ENCODE measurements at places on chromosomes 16 and 17.
A peak's percentile ranks its signal among the peaks of the same experiment; 100 is the strongest.

GRCh38 chr17:5762191-5762590, 177.9 kb upstream of the NLRP1 start:
- DNase-seq: no peak

- no peak for DNase-seq
Measured at GRCh38 chr17:43857957-43858600, 11.1 kb downstream of the CD300LG start.

DNA sequence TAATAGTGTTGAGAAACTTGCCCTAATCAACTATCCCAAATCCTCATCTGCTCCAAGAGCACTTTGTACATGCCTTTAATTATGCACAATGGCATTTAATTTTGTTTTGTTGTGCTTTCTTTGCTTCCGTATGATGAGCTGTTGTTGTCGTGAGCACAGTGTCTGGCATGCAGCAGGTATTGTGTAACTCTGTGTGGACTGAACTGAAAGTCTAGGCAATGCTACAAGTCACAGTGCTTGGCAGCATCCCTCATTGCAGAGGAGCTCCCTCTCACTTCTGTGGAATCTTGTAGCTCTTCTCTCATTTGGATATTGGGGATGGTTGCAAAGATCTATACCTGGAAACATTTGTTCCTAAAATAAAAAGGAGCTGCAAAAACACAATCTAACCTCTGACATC, 502.2 kb upstream of the CA10 start:
- DNase-seq: no peak

DNA sequence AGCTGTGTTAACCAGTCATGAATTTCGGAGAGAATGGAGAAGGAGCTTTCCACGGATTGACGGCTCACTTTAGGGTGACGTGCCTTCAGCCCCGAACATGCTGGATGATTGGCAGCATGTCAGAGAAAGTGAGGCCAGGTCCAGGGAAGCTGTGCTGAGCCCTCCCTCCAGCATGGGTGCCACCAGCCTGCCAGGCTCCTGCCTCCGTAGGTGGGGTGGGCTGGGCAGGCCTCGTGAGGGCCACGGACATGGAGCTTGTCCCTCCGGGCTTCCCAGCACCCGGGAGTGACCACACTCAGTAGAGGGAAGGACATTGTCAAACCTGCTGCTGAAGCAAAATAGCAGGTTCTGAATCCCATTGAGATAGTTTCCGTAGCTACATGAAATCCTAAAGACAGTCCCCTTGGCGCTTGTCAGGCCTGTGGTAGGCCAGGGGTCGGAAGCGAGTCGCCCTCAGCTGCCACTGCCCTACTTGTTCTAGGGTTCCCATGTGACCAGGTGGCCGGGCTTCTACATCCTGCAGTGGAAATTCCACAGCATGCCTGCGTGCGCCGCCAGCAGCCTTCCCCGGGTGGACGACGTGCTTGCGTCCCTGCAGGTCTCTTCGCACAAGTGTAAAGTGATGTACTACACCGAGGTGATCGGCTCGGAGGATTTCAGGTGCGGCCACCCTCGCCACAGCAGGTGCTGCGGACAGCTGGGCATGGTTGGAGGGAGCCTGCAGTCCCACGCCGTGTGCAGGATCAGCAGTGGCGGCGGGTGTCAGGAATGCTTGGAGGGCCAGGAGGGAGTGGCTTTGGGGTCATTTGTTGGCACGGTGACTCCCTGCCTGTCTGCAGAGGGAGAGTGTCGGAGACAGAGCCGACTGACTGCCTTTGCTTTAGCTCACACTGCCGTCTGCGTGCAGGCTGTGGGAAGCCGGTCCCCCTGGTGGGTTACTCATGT, 72.3 kb downstream of the SEC14L1 start:
- no peak for DNase-seq

DNA sequence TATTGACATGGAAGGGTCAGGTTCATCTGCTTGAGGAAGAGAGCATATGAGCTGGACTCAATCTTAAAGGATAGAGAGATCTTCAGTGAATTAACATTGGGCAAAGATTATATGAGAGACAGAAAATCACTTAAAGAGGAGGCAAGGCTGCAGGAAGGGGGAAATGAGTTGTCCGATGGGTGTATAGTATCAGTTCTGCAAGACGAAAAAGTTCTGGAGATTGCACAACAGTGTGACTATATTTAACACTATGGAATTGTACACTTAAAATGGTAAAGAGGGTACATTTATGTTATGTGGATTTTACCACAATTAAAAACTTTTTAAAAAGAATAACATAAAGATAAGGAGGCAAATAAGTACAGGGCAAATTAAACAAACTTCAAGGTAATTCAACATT, 80.7 kb downstream of the HELZ start:
- no peak for DNase-seq

GRCh38 chr16:75121949-75122568, 5.5 kb upstream of the LDHD start:
- DNase-seq: no peak

- no peak for DNase-seq
Measured at GRCh38 chr17:962670-963069, 16.9 kb downstream of the NXN start.

DNA sequence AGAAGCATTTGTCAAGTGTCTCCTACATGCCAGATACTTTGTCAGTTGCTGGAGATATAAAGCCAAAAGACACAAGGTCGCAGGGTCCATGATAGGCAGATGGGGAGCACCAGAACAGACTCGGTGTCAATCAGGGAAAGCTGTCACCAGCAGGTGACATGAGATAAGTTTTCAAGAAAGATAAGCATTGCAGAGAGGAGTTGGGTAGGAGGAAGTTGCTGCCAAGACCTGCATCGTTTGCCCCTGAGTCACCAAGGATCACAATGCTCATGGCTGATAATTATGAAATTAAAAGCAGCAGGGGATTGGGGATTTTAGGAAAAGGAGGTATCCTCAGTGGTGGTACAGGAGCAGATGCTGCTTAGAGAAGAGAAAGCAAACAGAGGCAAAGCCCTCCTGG, 551.1 kb upstream of the CDH11 start:
- no peak for DNase-seq

DNA sequence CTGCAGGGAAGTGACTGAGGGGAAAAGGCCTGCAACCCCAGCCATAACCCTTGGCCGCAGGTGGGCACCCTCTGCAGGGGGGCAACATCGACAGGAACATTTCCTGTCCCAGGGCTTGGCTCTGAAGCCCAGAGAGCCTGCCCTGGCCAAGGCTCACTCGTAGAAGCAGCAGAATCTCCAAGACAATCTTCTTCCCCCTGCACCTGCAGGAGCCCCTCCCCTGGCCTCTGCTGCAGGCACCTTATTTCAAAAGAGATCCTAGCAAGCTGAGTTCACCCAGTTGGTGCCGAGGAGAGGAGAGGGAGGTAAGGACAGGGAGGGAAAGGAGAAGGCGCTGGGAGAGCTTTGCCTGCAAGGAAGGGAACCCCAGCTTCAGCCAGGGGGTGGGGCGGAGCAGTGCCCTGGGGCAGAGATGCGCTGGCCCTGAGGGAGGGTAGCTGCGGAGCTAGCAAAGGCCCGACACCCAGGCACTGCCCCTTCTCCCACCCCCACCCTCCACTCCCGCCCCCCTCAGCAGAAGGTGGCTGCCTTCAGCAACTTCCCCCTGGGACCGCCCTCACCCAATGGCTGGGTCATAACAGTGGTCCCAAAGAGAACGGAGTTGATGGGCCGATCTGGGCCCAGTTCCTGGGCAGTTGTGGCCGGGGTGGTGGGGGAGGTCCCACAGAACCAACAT, 104.3 kb upstream of the TNRC6C start:
- no peak for DNase-seq

- peak; percentile 44 for DNase-seq
Measured at GRCh38 chr16:54928411-54929089, 2.1 kb upstream of the IRX5 start.

DNA sequence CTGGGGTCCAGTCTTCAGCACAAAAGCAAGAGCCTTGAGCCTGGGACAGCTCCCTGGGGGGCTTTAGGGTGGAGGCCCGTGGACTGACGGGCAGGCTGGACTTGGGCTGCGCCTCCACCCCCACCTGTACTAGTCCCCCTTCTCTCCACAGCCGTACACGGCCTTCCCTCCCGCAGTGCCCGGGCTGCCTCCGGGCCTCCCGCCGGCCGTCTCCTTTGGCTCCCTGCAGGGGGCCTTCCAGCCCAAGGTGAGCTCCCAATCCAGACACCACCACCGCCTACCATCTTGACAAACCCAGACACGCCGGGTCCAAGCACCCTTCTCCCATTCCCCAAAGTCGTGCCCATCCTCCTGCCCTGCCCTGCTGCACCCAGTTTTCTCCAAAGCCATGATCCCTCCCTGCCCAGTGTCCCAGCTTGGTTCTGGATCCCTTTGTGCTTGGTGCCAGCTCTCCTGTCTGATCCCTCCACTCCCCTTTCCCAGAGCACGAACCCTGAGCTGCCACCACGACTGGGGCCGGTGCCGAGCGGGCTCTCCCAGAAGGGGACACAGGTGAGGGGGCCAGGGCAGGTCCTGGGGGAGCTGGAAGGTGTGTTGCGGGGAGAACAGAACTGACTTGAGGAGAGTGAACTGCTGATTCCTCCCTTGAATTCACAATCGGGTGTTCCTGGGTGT, 7.1 kb downstream of the FBRS start:
- no peak for DNase-seq

DNA sequence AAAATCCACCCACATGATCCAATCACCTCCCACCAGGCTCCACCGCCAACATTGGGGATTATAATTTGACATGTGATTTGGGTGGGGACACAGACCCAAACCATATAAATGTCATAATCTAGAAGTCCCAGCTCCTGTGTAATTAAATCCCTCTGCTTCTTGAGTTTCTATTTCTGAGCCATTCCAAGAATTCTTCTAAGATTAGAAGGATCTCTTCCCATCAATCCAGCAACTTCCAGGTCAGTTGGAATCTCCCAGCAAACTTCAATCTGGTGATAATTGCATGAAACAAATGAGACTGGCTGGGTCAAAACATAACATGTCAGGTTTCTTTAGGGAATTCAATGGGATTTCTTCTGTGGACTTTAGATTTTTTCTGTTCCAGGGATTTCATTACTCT, 127.8 kb upstream of the CDH5 start:
- no peak for DNase-seq

- DNase-seq: no peak
Measured at GRCh38 chr16:81493755-81494433, 49.3 kb downstream of the CMIP start.

DNA sequence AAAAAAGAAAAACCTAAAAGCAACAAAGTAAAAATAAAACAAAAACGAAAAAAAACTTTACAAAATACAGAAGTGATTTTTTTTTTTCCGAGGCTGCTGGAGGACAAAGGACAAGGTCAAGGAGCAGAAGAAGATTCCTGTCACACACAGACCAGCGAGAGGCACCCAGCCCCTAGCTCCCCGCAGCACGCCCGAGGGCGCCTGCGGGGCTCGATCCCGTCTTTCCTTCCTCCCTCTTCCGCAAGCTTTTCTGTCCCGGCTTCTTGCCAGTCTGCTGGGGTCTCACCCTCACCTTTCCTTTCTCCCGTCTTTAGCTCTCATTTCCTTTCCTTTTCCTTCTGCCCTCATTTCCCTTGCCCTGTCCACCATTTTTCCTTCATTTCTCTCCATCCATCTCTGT, 66.1 kb upstream of the DNAH17 start:
- DNase-seq: no peak

- DNase-seq: peak; percentile 80
Measured at GRCh38 chr17:78128551-78129350, at the start of gene TMC6. TSS of gene TMC6 (minus strand) at chr17:78128755. CDS start at chr17:78126832, 1,923 bp downstream.

DNA sequence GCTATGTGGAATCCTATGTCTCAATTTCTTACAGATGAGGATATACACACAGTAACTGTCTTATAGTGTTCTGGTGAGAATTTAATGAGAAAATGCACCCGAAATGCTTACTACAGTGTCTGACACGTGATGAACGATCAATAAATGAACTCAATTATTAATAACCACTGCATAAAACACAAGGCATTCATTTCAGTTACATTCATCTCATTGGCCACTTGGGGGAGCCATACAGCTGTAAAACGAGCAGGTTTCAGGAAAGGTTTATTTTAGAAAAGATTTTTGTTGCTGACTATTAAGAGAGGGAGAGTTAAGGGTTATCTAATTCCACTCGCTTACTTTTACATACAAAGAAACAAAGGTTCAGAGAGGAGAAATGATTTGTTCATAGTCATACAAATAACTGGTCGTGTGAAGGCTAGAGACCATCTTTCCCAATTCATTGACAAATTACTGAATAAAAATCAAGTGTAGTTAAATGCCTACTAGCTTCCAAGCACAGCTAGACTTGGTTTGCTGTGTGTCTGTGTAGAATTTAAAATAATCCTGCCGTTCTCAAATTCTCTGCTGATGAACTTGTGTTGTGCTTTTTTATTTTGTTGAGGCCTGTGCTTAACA, 160.1 kb downstream of the MAP2K4 start:
- DNase-seq: peak; percentile 13

DNA sequence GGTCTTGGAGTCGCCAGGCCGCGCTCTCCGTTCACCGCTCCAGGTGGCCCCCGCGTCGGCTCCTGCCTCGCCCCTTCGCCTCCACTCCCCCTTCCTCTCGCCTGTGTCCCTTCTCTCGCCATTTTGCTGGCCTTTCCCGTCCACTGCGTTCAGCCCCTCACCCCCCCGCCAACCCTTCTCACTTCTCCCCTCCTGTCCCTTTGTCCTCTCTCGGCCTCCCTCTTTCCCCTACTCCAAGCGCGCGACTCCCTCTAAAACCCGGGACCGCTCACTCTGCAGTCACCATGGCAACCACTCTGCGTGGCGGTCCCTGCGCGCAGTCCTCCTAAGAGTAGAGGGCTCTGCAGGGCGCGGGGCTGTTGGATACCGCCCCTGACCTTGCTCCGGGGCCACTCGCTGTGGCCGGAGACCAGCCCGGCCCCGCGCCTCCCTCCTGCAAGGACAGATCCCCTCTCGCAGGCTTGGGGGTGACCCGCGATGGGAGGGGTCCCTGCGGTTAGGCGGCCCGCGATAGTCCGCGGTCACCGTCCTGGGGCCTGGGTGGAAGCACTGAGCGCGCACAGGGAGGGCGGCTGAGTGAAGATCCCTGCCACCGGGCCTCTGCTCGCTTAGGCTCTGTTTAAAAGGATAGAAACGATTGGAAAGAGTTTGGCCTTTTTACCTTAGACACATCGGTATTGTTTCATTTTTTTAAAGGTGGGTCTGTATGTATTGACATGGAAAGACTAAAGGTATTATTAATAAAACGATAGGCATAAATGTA, 454 bp downstream of the CCDC40 start:
- DNase-seq: peak; percentile 46

DNA sequence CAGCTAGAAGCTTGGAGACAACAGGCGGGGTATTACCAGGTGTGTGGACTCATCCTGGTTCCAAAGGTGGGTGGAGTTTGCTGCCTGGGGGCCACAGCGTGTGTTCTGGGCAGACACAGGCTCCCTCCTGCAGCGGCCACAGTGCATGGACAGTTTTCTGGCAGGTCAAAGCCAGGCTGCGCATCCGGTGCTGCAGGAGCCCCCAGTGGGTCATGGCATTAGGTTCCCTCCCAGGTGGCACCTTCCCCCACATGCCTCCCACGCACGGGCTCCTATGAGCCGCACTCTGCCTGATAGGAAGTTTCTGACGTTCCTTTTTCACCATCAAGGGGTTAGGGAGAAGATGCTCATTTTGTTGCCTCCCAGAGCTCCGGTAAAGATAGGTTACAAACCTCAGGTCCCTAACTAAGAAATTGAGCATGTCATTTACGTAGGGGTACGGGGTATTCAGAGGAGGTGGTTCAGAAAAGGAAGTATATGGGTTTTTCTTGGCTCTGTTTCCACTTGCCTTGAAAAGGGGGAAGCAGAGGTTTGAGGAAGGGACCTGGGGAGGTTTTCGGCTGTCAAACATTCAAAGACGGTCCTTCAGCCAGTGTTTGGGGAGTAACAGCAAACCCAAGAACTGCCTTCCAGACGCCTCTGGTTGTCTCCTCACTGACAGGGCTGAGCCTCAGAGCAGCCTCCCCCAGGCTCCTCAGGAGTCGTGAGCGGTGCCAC, 32.7 kb upstream of the NAT9 start:
- DNase-seq: no peak

Measured in CD4-positive, alpha-beta T cell treated with Interleukin-21 for 1 hour (primary cell).